ENCODE measurements at places on chromosomes 2 and 18. TPM values are rescaled to one million over a fixed set of nuclear protein-coding genes. Genes with fewer than 3 reads are reported as not detected.
A peak's percentile ranks its signal among the peaks of the same experiment; 100 is the strongest.

Gene FIGN
- total RNA-seq = not detected

Gene VWC2L
- not detected for total RNA-seq

Gene ACKR3
- total RNA-seq = 6.4 TPM

- H3K27me3 ChIP-seq = no peaks in the 10 kb centered on the region
- H3K36me3 ChIP-seq = peaks cover 23% of the 10 kb centered on the region
- peak overlapping the region; percentile 69 for H3K4me3 ChIP-seq
- peak overlapping the region; percentile 87 for H3K27ac ChIP-seq
- H3K4me1 ChIP-seq = peaks cover 73% of the 10 kb centered on the region
Measured at GRCh38 chr2:239285932-239286230, 114.9 kb downstream of the HDAC4 start.

DNA sequence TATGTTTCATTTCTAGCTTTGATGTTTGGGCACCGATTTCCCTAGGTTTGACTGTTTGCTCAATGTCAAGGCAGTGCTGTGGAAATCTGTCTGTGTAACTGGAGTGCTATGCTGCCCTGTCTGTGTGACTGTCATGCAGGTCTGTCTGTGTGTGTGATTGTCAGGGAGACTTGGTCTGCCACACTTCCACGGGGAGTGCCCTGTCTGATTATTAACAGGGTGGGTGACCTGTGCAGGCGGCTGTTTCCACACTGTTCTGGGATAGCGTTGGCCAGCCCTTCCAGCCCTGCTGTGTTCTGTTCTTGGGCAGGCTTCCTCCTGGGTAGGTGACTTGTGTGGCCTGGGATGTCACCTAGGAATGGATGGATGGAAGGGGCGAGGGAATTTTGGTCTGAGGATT lies 85.3 kb downstream of the FHOD3 start:
- H3K36me3 ChIP-seq = no peaks in the 10 kb centered on the region
- H3K4me3 ChIP-seq = no peak overlapping the region
- H3K27me3 ChIP-seq = no peaks in the 10 kb centered on the region
- H3K4me1 ChIP-seq = no peaks in the 10 kb centered on the region
- no peak overlapping the region for H3K27ac ChIP-seq

GRCh38 chr2:168851674-168852320 lies 38.4 kb downstream of the SPC25 start:
- DNase-seq = no peak
- no peak overlapping the region for H3K4me3 ChIP-seq
- H3K27ac ChIP-seq = no peak overlapping the region
- H3K4me1 ChIP-seq = peaks cover 2% of the 10 kb centered on the region

- no peaks in the 10 kb centered on the region for H3K36me3 ChIP-seq
- H3K27me3 ChIP-seq = peaks cover 1% of the 10 kb centered on the region
- no peak for DNase-seq
- H3K27ac ChIP-seq = no peak overlapping the region
Measured at GRCh38 chr18:21300035-21300907, 58.2 kb downstream of the GREB1L start.

All from activated CD4-positive, alpha-beta T cell treated with anti-CD3 and anti-CD28 coated beads, Interleukin-2, amount 10 ng/mL, durations not matched to agents 7 days and 5 days (primary cell).